Uterus (tissue), 4 donors: ENCODE measurements at places on chromosomes 1 and 21. TPM values are rescaled to one million over a fixed set of nuclear protein-coding genes. Genes with fewer than 3 reads are reported as not detected.

DNA sequence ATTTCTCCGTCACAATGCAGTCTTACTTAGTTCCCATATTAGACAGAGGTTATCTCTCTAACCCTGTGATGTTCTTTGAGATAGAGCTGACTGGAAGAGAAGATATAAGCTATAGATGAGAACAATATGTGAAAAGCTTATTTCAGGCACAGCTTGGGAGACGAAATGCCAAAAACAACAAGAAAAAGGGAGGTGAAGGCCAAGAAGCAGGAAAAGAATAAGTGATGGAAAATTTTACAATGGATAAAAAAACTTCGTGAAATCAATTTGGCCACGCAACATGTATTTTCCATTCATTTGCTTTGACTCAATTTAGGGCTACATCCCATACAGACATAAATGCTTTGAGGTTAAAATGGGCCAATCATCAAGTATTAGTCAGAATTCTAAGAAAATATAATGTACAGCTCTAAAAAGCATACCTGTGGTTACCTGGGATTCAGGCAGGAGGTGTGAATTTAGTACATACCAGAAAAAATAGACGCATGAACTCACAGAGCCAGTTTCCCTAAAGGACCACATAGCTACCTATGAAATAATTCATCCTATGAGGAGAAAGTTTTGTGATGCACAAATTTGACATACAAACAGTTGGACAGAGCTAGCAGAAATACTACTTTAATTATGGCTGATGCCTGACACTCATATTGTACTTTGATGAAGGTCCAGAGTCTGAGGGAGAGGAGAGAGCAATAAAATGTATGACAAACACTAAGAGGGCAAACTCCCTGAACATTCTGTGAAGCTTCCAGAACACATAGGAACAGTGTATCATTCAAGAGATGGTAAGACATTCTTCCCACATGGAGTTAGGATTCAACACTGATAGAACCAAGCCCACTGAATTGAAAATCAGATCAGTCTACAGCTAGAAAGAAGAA is 12.1 kb downstream of the RGS1 start:
- no peaks in the 10 kb centered on the region for H3K36me3 ChIP-seq
- no peak overlapping the region for H3K4me3 ChIP-seq
- H3K27ac ChIP-seq, result no peak overlapping the region
- no peaks in the 10 kb centered on the region for H3K27me3 ChIP-seq

GRCh38 chr1:151807131-151807530 is 1.9 kb upstream of the LINGO4 start:
- H3K4me1 ChIP-seq, result no peaks in the 10 kb centered on the region
- H3K36me3 ChIP-seq, result no peaks in the 10 kb centered on the region
- H3K27ac ChIP-seq, result no peak overlapping the region
- no peaks in the 10 kb centered on the region for H3K27me3 ChIP-seq
- no peak for DNase-seq
- no peak overlapping the region for H3K4me3 ChIP-seq

The GSTM4 gene
- 43.5 TPM for total RNA-seq

DNA sequence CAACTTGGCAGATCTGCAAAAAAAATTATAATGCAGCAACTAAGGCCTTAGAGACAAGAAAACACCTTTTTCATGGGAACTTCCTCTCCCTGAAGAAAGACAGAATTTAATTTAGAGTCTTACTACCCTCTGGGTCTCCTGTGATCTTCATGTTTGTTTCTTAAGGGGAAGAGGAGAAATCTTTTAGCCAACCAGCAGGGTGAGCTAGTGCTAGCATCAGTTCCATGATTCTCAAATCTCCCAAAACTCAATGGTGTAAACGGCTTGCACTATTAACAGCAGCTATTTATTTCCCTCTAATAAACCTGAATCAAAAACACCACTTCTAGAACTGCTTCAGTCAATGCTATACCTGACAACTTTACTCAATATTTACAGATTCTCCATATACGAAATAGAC is 3.8 kb downstream of the ZNF644 start:
- H3K4me3 ChIP-seq, result no peak overlapping the region
- H3K36me3 ChIP-seq, result no peaks in the 10 kb centered on the region
- no peak overlapping the region for H3K27ac ChIP-seq
- DNase-seq, result no peak
- H3K4me1 ChIP-seq, result no peaks in the 10 kb centered on the region
- no peaks in the 10 kb centered on the region for H3K27me3 ChIP-seq
